ENCODE measurements at places on chromosomes 3 and 15.

DNA sequence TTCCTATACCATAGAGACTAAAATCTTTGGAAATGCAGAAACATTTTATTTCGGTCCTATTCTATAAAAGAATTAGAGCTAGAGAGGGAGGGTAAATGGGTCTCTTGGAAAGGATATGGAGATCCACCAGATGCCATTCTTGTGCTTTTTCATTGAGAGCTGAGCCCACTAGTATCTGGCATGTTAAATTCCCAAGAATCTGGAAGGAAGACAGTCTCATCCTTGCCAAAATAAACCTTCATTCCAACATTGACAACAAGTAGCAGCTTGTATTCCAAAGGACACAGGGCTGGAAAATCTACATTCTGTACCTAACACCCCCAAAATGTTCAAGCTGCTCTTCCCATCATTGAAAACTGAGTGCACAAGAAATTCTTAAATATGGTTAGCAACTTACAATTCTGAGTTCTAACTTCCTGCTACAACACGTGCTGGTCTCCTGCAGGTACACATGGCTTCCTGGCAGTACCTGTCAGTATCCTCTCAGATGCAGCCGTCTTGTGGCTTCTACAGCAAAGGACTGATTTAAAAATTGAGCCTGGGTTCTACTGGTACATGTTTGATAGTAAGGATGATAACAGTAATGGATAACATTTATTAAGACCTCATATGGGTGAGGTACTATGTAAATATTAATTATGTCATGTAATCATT is 348.1 kb downstream of the SV2B start:
- DNase-seq, result no peak

DNA sequence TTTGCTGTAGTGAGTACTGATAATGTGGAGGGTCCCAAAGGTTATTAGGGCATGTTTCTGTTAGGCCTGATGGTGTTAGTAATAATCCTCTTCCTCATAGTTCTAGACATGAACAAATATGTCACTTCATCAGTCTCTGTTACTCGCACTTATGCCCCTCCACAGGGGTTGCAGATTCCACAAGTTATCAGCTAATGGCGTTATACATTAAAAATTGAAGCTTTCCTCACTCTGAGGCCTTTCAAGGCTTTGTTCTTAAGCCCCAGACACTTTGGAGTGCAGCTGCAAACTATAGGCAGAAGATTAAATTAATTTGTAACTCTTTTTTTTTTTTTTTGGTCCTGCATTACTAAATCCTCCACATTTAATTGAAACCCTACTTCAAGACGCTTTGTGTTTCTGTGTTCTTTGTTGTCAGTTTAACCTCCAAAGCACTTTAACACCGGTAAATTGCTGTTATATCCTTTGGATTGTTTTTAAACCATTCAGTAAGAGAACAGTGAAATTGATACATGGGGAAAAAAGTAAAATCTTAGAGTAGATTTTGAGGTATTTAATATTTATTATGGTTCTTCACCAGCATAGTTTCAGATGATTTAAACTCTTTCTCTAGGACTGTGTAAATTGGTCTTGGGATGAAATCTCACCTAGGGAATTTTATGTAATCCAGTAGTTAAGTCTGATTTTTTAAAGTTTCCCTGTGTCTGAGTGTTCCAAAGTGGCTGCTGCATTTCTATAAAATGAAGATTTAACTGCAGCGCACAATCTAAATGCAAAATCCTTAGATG is 103.1 kb upstream of the SKOR1 start:
- DNase-seq, result no peak

GRCh38 chr3:58391156-58391865 is 42.3 kb downstream of the PDHB start:
- DNase-seq, result no peak

- no peak for DNase-seq
These were observed 178.8 kb downstream of the CNTN3 start for GRCh38 chr3:74435631-74436030.

GRCh38 chr3:20658491-20658890 is 472.5 kb upstream of the SGO1 start:
- DNase-seq, result no peak

- no peak for DNase-seq
These were observed 25.5 kb downstream of the CLK3 start for GRCh38 chr15:74641151-74641550.

- DNase-seq, result no peak
These were observed 227.6 kb upstream of the BHLHE40 start for GRCh38 chr3:4751502-4752101.

- no peak for DNase-seq
These were observed 99.4 kb downstream of the GABRB3 start for GRCh38 chr15:26673445-26673844.

DNA sequence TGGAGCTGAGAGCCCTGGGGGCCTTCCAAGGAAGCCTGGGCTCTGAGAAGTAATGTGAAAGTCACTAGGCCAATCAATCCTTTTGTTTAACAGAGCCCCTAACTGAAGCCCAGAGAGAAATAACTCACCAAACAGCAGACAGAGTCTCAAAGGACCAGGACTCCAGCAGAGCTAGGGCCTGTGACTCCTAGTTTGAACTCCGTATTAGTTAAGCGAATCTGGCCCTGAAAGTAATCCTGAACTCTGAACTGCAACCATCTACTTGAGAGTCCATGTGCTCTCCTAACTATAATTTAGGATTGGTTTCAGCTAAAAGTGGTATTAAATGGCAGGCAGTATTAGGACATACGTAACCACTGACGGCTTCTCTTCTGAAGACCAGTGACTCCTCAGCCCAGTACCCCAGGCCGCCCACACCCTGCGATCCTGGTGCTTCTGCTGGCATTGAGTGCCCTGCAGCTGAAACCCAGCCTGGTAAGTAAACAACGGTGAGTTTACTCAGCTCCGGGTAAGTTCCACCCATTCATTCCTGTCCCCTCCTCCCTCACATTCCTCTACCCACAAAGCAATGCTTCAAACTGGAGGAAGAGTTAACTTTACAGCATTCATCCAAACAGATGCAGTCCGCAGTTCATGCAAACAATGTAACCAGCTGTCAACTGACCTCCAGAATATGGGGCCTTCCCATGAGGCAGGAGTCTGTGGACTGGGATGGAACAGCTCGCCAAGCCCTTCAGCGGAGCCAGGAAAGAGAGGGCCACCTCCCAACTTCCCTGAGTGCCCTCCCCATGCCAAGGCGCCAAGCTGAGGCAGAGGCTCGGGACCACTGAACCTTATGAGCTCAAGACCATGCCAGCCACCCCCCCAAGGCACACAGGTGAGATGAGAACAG is 7.3 kb downstream of the MYO5C start:
- no peak for DNase-seq

Data from caudate nucleus (tissue), 63 donors.